ENCODE measurements at places on chromosomes 5 and 9.

DNA sequence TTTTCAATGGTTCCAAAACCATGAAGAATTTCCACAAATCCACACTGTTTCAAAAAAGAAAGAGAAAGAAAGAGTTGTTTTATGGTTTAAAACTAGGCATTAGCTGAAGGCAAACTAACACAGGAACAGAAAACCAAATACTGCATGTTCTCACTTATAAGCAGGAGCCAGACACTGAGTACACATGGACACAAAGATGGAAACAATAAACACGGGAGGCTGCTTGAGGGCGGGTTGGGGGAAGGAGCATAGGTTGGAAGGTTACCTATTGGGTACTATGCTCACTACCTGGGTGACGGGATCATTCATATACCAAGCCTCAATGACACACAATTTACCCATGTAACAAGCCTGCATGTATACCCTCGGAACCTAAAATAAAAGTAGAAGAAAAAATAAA, 45.0 kb downstream of the SEMA6A start:
- DNase-seq: no peak

- no peak for DNase-seq
Measured at GRCh38 chr9:84145031-84145430, 164.4 kb downstream of the RMI1 start.

- no peak for DNase-seq
Measured at GRCh38 chr5:40879163-40879942, 29.9 kb upstream of the C7 start.

DNA sequence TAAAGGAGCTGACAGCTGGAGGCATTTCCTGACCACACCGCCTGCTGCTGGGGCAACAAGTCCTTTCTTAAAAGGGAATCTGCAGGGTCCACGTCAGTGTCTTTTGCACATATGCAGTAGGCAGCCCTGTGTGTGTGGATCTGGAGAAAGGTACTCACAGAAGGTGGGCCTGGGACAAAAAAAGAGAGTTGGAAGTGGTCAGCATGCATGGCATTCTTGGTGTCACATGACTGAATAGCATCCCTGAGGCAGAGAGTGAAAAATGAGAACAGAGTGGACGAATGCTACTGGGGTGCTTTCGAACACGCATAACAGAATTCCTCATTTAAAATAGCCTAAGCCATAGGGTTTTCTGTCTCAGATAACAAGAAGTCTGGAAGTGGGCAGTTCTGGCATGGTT, 47.0 kb downstream of the DNAJC21 start:
- no peak for DNase-seq

DNA sequence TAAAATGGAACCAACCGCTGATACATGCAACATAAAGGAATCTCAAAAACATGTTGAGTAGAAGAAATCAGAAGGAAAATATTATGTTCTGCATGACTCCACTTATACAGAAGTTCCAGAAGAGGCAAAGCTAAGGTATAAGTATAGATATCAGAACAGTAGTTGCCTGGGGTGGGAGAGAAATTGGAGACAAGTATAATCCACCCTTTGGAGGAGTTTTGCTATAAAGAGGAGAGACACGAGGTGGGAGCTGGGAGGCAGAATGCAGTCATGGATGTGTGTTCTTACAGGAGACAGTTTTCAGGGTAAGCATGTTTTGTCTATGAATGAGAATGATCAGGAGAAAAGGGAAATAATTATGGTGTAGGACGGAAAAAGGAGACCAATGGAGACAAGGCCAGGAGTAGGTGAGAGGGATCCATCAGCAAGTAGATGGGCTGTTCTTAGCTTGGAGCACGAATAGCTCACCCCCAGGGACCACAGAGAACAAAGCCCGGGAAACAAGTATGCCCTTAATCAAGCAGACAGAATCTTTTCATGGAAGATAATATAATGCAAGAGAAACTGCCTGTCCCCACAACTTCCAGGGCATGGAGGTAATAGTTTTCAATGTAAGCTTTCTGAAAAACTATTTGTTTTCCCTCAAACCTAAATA, 72.2 kb downstream of the MED27 start:
- DNase-seq: no peak

DNA sequence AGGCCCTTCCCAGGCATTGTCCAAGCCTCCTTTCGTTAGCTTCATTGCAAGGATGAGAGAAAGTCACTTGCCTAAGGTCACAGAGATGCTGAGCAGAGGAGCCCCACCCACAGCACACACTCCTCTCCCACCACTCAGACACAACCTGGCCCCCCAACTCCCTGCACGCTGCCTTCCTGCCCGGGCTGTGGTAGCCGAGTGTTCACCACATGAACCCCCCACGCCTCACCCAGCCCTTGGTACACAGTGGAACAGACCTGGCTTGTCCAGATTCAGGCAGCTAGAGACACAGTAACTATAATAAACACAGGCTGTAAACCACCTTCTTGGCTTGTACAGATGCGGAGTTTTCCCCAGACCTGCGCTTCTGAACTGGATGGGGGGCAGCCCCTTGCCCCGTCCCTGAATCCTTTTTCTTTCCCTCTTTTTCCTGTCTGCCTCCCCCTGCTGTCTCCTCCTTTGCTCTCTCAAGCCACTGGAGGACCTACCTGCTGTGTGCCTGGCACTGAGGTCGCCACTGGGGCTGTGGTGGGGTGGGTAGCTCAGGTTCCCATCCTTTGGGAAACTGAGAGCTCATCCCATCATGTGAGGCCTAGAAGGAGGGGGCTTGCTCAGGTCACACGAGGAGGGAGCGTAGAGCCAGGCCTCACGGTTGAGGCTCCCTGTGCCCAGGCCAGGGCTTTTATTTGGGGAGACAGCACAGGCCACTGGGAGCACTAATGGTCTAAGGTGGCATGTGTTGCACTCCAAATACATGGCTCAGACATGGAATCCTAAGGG, 55.7 kb upstream of the SYNPO start:
- DNase-seq: no peak

All from effector CD4-positive, alpha-beta T cell (primary cell).